ENCODE measurements at places on chromosomes 4 and X.

DNA sequence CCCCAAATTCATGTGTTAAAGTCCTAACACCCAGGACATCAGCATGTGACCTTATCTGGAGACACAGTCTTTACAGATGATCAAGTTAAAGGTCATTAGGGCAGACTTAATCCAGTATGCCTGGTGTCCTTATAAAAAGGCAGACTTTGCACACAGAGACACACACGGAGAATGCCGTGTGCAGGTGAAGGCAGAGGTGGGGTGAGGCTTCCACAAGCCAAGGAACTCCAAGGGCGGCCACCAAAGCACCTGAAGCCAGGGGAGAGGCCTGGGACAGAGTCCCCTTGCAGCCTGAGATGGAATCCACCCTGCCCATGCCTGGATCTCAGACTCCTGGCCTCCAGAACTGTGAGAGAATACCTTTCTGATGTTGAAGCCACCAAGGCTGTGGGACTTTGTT, 26.1 kb upstream of the SORCS2 start:
- H3K36me3 ChIP-seq: no peaks in the 10 kb centered on the region
- H3K4me3 ChIP-seq: no peak overlapping the region
- DNase-seq: no peak
- H3K27me3 ChIP-seq: peaks cover 2% of the 10 kb centered on the region
- H3K4me1 ChIP-seq: peaks cover 6% of the 10 kb centered on the region

GRCh38 chr4:101175896-101176676, 171.2 kb downstream of the PPP3CA start:
- no peak overlapping the region for H3K27ac ChIP-seq
- peaks cover 6% of the 10 kb centered on the region for H3K4me1 ChIP-seq
- H3K36me3 ChIP-seq: no peaks in the 10 kb centered on the region
- no peak for DNase-seq

- H3K27ac ChIP-seq: no peak overlapping the region
- peaks cover 14% of the 10 kb centered on the region for H3K27me3 ChIP-seq
- DNase-seq: no peak
- H3K4me1 ChIP-seq: no peaks in the 10 kb centered on the region
- H3K36me3 ChIP-seq: no peaks in the 10 kb centered on the region
Observed at GRCh38 chr4:87527431-87528220, 1.6 kb downstream of the SPARCL1 start.

DNA sequence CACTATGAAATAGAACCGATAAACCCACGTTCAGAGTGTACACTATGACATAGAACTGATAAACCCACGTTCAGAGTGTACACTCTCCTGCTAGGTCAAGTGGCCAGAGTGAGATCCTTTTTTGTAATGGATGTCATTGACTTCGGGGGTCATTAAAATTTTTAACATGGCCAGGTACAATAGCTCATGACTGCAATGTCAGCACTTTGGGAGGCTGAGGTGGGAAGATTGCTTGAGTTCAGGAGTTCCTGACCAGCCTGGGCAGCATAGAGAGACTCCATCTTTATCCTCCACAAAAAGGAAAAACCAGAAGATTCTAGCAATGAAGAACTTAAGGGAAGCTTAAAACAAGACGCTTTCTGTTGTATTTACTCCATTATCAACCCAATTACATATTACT, 439.7 kb upstream of the FRG1 start:
- H3K4me3 ChIP-seq: no peak overlapping the region
- no peak for DNase-seq
- H3K27me3 ChIP-seq: no peaks in the 10 kb centered on the region
- no peak overlapping the region for H3K27ac ChIP-seq
- H3K36me3 ChIP-seq: no peaks in the 10 kb centered on the region
- peaks cover 1% of the 10 kb centered on the region for H3K4me1 ChIP-seq

DNA sequence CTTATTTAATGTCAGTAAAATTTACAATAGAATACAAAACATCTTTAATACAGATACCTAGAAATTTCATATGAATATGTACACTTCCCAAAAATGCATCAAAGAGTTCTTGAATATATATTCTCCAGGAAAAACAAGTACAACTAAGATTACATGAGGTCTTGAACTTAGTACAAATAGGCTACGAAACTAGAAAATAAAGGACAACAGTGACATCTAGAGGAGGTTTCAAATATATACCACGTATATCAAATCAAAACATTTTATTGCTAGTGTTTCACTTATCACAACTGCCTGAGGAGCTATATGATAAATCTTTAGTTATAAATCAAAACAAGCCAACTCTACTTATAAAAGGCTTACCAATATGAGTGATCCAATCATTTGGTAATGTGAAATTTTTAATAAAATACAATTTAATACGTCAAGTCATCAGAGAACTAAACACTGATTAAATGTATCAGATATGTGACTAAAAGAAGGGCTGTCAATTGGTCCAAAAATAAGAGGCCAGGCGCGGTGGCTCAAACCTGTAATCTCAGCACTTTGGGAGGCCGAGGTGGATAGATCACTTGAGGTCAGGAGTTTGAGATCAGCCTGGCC, 36.6 kb downstream of the ANAPC10 start:
- H3K27me3 ChIP-seq: no peaks in the 10 kb centered on the region
- H3K4me1 ChIP-seq: peaks cover 17% of the 10 kb centered on the region
- DNase-seq: no peak
- H3K4me3 ChIP-seq: no peak overlapping the region
- no peak overlapping the region for H3K27ac ChIP-seq

DNA sequence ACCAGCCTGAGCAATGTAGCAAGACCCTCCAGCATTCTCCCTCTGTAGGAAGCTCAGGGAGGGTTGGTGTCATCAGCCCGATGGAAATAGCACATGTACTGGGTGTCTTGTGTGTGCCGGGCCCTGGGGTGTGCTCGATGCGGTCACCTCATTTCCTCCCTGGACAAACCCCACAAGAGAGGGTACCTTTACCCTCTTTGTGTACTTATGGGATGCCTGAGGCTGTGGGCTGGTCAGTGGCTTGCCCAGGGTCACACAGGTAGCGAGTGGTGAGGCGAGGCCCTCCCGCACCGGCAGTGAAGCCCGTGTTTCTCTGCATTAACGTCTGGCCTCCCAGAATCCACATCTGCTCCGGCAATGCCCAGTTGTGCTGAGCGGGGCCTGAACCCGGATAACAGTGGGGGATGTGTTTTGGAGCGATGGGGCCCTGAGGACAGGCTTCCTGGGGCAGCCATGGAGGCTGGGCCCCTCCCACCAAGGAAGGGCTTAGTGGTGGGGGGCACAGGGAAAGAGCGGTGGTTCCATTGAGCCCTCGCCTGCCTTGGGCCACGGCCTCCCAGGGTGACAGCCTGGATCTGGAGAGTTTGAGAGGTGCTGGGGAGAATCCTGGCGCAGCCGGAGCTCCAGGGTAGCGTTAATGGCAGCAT, 8.1 kb downstream of the PSAPL1 start:
- no peaks in the 10 kb centered on the region for H3K36me3 ChIP-seq
- no peak for DNase-seq
- no peak overlapping the region for H3K4me3 ChIP-seq
- H3K27me3 ChIP-seq: no peaks in the 10 kb centered on the region
- no peak overlapping the region for H3K27ac ChIP-seq
- H3K4me1 ChIP-seq: no peaks in the 10 kb centered on the region
